IPS DF 6.9 (cell line): ENCODE measurements at places on chromosomes 1 and 21.

- no peak for DNase-seq
These were observed 36.4 kb upstream of the HHAT start for GRCh38 chr1:210292231-210292871.

GRCh38 chr1:88293691-88294190 lies 390.3 kb upstream of the PKN2 start:
- no peak for DNase-seq

DNA sequence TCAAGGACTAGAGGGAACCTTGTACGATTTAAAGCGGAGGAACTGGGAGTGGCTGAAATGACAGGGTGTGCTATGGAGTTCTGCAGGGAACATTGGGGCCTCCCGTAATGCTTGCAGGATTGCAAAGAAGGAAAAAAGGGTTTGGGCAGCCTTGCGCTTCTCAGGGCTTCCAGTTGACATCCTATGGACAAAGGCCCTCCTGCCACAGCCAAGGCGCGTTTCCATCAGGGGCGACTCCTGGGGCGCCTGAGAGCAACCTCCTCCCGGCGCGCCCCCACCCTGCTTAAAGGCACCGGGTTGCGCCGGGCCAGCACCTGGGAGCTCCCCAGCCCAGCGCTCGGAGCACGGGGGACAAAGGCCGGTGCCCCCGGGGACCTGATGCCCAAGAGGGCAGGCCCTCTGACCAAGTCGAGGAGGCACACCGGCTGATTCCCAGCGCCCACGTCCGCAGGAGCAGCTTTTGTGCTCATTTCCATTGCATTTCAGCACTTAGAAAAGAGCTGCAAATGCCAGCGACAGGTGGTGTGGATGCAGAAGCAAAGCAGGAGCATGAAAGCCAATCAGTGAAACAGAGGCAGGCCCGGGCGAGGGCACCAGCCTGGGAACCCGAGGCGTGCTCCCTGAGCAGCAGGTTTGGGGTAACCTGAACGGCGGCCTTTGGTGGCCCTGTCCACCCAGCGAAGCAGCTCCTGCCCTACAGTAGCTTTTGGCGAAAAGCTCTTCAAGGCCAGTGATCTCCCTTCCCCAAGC lies 17.6 kb upstream of the RNF187 start:
- DNase-seq: no peak

DNA sequence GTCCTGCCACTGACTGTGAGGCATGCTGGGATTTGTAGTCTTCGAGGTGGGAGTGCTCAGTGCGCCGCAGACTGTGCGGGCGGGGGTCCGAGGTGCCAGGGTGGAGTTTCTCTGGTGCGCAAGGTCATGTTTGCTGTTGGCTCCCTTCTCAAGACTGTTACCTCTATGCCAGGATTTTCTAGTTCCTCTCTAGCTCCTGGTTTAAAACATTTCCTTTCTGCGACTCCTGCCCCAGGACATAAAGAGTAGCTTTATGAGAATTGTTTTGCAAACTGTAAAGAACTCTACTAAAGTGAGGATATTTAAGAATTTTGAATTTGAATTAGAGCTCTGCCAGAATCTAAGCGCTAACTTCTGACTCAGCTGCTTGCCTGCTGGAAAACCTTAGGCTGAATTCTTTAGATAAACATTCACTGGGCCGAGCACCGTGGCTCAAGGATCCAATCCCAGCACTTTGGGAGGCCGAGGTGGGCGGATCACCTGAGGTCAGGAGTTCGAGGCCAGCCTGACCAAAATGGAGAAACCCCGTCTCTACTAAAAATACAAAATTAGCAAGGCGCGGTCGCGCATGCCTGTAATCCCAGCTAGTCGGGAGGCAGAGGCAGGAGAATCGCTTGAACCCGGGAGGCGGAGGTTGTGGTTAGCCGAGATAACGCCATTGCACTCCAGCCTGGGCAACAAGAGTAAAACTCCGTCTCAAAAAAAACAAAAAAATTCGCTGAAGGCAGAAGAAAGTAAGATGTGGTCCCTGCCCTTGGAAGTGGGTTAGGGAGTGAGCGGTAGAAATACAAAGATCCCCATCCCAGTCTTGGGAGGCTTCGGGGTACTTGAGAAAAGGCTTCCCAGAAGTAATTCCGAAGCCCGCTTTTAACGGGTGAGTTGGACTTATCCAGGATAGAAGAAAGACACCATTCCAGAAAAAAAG lies 992 bp upstream of the USP48 start:
- peak; percentile 96 for DNase-seq

GRCh38 chr1:244150071-244150470 lies 99.0 kb downstream of the ZBTB18 start:
- DNase-seq: no peak

DNA sequence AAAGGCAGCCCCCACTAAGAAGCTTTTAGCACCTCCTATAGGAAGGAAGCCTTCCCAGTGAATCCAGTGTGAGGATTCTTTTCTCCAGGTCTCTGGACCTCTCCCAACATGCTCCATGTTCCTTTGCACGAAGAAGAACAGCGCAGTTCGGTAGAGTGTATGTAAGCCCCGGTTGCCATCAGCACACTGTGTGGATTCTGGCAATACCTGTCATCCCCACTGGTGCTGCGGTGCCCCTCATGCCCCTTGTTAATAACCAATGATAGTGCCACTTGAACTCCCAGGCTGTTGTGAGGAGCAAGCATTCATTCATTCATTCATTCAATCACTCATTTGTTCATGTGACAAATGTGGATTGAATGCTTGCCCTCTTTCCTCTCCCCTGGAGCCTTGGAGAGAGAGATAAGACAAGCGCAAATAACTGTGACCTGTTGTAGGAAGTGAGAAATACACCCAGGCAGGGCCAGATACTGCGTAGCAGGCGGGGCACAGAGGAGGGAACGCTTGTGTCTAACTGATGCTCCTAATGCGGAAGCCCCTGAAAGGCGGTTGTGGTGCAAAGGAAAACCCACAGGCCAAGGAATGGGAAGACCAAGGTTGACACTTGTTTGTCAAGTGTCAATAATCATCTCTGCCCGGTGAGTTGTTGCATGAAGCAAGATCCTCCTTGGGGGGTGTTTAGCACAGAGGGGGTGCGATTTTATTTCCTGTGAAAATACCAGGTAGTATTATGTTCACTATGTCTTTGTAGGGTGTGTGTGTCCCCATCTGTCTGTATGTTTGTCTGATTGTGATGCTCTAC lies 9.8 kb downstream of the LGR6 start:
- no peak for DNase-seq

DNA sequence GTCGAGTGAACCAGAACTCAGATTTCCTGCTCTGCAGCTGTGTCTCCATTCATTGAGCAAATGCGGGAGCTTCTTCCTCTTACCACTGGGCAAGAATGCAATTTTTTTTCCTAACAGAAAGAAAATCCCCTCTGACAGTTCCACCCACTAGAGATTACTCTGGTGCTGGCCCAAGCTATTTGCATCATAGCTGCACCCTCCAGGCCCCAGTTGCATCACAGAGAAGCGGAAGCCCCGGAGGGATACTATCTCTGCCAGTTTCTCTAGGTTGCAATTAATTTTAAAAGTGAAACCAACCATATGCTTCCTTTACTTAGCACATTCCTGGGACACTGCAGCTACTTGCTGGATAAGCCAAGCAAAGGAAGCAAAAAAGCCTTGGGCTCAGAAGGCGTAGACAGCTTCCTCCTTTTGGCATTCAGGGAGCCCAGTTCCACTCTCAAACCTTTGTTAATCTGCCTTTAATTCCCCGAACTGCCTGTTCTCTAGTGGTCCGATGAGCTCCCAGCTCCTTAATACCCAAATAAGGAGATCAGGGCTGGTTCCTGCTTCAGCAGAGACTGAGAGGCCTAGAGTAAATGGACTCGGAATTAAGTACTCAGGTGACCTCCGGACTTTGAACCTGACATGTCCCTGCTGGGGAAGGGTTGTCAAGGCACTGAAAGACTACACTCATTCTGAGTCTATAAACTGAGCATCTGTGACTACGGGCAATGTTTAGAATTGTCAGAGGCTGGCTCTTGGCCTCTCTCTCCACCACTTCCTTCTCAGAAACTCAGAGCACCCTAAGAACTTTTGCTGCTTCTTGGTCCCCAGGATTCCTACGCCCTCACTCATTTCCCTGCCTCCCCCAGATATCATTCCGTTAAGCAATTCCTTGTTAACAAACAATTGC lies 72.5 kb upstream of the TNFSF18 start:
- DNase-seq: peak; percentile 16

- DNase-seq: no peak
These were observed 5.2 kb upstream of the SH2D2A start for GRCh38 chr1:156821801-156822200.

DNA sequence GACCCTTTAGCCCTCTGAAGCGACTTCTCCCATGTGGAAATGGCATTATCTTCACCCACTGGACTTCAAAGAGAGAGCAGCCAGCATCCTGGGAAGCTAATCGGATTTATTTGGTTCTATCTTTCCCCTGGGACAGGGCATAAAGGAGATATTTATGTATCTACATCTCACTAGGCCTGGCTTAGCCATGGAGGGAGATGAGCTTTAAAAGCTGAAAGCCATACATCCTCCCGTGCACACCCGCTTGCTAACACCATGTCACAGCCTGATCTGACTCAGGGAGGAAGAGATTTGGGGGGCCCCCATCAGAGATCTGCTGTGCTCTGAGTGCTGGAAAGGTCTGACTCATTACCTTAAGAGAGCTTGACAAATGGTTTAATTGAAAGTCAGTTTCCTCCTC lies 155.9 kb downstream of the PLXNA2 start:
- no peak for DNase-seq

DNA sequence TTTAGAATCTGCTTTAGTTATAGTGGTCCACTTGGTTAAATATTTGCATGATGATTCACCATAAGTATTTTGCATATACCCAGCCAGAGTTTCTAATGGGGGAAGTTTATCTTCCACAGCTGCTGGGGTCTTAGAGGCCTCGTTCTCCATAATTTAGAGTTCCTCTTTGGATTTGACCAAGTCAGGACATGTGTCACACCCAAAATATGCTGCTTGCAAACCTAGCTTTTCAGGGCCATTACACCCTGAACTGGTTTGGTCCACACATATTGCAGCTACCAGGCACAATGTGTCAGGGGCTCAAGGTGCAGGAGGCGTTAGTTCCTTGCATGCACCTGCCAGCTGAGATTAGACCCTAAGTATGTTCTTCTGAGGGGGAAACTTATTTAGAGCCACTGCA lies 17.1 kb upstream of the FMO4 start:
- DNase-seq: no peak

DNA sequence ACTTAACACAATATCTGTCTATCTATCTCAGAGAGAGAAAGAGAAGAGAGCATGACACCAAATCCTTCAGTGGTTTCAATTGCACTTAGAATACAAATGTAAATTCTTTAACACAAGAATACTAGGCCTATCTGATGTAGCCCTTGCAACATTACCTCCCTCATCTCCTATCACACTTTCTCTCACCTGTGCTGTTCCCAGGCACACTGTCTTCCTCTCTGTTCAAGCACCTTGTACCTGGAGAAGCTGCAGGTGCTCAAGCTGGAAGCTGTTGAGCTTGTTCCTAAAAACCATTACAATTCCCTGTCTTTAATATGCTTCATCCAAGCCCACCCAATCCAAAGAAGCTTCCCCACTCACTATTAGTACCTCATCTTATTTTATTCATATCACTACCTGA lies 97.0 kb downstream of the GDAP2 start:
- DNase-seq: no peak

DNA sequence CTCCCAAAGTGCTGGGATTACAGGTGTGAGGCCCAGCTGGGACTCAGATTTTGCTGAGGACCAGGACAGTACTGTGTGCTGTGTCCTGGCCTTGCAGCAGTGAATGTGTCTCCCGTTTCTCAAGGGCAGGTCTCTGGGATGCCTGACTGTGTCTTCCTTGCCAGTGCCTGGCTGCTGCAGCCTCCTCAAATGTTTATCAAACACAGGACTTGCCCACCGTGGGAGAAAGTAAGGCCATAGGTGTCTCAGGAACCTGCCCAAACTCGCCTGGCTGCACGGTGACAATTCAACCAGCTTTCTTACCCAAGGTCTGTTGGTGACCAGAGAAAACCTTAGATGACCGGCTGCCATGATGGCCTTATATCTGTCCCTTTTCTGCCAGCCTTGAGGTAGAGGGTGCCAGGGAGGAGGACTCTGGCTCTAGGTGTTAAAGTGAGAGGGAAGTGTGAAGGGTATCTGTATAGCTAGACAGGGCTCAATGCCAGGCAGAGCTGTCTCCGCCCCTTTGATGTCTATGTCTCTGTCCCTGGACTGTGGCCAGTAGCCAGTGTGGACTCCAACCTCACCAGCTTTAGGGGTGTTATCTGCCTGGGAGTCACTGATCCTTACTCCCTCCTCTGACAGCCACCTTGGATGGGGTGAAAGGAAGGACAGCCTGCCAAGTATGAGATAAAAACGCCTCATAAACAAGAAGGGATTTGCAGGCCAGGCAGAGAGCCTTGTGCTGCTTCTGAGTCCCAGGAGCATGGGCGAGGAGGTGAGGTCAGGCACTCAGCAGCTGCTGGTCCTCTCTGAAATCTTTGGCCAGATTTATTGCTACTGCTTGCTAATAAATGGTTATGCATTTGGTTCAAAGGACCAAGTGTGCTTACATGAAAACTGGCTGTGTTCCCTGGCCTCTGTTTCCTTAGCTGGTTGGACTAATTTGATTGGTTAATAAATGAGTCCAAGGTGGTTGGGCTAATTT lies 22.3 kb downstream of the IL6R start:
- DNase-seq: no peak

GRCh38 chr21:43211072-43211759 lies 42.4 kb downstream of the CRYAA start:
- no peak for DNase-seq

DNA sequence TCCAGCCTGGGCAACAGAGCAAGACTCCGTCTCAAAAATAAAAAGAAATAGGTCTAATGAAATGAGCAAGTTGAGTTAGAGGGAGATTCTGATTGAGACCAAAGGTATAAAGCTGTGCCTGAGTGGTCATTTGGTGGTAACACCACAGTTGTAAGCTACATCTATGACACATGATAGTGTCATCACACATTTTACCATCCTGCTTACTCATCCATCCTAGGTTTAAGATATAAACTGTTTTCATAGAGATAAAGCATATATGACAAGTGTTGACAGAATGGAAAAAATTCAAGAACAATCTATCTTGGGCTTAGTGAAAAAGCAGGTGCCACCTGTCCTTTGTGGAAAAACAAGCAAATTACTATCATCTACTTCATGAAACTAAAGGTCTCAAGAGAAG lies 7.1 kb upstream of the CFAP141 start:
- DNase-seq: no peak

DNA sequence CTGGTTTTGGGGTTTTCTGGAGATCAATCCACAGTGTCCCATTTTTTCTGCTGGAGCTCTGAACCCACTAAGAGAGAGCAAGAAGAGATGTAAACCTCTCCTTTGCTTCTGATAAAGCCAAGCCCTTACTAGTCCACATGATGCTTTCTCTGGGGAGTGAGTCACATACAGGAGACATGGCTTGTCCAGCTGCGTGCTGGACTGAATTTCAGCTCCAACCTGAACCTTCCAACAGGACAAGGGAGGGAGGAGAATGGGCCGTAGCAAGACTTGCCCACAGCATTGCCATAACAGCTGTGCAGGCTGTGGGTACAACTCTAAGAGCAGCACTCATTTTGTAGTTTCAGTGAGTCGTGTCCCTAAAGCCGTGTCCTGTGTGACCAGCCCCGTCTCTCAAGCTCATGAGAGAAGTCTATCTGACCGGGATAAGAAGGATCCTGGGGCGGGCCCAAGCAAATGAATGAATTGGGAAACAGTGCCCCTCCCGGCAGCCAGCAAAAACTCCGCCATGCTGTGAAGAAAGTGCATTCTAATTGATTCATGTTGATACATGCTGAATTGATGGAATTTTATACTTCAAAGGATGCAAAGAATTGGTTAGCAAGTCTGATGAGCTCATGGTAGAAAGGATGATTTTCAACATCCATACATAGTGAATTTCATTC lies 195.2 kb downstream of the GABPA start:
- no peak for DNase-seq
